ENCODE measurements at places on chromosomes 5 and 9.
A peak's percentile ranks its signal among the peaks of the same experiment; 100 is the strongest.

DNA sequence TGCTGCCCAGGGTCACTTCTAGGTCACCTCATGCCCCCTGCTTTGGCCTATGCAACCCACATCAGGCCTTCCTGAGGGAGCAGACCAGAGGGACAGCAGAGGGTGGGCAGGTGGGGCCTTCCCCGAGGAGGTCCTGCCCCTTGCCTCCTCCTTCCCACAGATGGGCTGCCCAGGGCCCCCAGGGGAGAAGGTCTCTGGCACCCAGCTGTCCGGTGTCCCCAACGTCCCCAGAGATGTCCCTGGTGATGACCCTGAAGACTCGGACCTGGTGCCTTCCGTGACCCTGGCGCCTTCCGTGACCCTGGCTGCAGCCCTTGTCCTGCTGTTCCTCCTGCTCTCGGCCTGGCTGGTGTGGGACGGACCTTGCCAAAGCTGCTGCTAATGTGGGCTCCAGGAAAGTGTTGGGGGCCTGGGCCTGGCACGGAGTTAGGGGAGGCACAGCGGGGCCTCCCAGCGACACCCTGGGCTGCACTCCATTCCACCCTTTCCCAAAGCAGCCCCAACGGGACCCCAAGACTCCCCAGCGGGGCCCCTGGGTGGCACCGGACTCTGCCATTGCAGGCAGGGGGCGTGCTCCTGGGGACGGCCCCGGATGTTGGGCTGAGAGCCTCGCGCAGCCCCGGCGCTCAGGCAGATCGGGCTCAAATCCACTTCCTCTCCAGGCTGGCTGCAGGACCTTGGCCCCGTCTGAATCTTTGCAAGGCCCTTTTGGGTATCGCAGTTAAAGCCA is 6.8 kb upstream of the SLC2A6 start:
- DNase-seq: no peak

- DNase-seq: peak; percentile 43
Observed at GRCh38 chr5:108747774-108748400, at the start of gene FER. TSS of gene FER (plus strand) at chr5:108747897. CDS start at chr5:108798183, 50,286 bp downstream.

GRCh38 chr9:1839909-1840308 is 175.2 kb upstream of the SMARCA2 start:
- DNase-seq: no peak

- DNase-seq: no peak
Observed at GRCh38 chr9:137192859-137193258, 4.4 kb downstream of the SSNA1 start.

DNA sequence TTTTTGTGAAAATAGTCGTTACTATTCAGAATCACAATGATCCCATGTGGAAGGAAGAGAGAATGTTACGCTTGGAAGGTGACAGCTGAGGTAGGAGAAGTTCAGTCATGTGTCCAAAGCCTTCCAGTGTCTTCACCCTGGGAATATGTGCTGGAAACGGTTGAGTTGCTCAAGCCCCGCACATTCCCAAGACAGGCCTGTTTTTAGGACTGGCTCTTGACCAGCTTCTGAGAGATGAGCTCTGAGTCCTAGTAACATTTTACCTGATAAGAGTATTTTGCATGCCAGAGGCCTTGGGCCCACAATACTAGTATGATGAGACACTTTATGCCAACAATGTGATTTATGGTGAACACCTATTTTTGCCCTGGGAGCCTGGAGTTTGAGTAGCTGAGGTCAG is 101.7 kb downstream of the LMNB1 start:
- DNase-seq: no peak

GRCh38 chr5:112657804-112658203 is 79.9 kb upstream of the APC start:
- no peak for DNase-seq

- DNase-seq: no peak
Observed at GRCh38 chr5:55159763-55160492, at the start of gene GPX8. TSS of gene GPX8 (plus strand) at chr5:55160171. CDS start at chr5:55160193, 22 bp downstream.

DNA sequence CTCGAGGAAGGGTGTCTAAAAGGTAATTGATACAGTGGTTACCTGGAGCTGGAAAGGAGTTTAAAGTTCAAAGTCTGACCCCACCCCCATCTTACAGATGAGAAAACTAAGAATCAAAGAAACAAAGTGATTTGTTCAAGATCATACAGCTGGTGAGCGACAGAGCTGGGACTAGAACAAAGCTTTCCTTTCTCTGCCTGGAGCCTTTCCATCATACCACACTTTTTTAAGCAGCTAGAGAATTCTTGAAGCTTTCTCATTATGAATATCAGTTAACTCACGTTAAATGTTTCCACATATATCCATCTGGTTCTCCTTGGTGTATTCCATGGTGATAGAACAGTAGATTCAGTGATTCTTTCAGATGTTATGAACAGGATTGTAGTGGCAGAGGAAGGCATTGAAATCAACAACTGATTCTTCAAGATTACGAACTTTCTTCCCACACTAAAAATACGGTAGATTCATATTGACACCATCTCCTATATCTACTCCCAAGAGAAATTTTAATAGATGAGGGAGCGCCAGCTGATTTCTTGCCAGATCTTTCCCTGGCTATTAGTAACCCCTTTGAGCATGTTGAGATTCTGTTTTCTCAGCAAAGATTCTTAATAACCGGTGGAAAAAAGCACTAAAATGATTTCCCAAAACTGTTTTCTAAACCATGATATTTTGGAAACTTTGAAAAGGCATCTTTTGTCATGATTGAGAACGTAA is 233.7 kb downstream of the ADAMTSL1 start:
- no peak for DNase-seq

- no peak for DNase-seq
Observed at GRCh38 chr9:136093346-136093986, 1.6 kb downstream of the NACC2 start.

- DNase-seq: no peak
Observed at GRCh38 chr5:83034528-83035207, 42.5 kb downstream of the TMEM167A start.

GRCh38 chr5:88746438-88746882 is 136.5 kb downstream of the MEF2C start:
- no peak for DNase-seq

GRCh38 chr9:91026266-91026665 is 224.6 kb downstream of the SYK start:
- DNase-seq: no peak

GRCh38 chr5:7597059-7597642 is 201.2 kb downstream of the ADCY2 start:
- DNase-seq: no peak

DNA sequence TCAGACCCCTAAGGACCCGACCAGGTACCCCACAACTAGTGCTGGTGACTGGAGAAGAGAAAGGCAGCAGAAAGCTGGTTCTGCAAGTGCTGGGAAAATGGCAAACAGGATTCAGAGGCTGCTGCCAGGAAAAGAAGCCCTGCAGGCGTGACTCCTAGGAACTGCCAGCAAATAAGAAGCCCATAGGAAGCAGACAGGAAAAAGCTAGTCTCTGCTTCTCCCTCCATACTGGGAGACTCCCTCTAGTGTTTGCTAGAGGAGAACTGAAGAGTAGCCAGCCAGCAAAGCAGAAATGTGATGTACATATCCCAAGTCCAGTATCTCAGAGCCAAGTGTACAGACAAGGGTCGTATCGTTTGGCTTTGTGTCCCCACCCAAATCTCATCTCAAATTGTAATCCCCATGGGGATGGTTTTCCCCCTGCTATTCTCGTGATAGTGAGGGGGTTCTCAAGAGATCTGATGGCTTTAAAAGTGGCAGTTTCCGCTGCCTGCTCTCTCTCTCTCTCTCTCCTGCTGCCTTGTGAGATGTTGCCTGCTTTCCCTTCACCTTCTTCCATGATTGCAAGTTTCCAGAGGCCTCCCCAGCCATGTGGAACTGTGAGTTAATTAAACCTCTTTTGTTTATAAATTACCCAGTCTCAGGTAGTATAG is 38.1 kb upstream of the TUSC1 start:
- no peak for DNase-seq

DNA sequence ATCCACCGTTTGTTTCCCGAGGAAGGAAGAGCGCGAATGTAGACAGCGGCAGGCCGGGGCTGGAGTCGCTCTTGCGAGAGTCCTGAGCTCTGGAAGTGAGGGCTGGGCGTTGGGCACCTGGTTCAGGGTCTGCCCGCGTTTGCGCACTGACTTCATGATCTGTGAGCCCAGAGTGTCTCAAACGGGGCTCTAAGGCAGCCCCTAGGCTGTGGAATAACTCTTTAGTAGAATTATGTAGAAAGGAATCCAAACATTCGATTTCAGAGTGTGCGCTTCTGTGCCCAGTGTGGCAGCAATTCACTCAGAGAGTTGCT is 478 bp upstream of the GGTA1 start:
- no peak for DNase-seq

GRCh38 chr5:10600626-10601245 is 36.9 kb downstream of the ANKRD33B start:
- DNase-seq: no peak

GRCh38 chr5:66553916-66554575 is 42.1 kb upstream of the MAST4 start:
- DNase-seq: no peak

DNA sequence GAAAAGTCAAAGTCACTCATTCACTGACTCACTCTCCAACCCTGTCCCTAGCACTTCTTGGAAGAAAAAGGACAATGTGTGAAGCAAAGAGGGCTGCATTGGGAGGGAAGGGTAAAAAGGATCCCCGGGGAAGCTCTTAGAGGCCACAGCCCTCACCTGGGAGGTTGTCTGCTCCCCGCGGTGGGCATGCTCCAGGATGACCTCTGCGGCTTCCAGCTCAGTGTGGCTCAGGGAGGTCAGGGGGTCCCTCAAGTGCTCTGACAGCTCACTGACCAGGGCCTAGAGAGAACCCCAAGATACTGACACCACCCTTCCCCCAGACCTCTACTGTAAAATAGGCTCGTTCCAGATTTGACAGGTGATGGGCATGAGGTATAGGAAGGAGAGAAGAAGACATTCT is 4.0 kb downstream of the FCHSD1 start:
- DNase-seq: no peak

DNA sequence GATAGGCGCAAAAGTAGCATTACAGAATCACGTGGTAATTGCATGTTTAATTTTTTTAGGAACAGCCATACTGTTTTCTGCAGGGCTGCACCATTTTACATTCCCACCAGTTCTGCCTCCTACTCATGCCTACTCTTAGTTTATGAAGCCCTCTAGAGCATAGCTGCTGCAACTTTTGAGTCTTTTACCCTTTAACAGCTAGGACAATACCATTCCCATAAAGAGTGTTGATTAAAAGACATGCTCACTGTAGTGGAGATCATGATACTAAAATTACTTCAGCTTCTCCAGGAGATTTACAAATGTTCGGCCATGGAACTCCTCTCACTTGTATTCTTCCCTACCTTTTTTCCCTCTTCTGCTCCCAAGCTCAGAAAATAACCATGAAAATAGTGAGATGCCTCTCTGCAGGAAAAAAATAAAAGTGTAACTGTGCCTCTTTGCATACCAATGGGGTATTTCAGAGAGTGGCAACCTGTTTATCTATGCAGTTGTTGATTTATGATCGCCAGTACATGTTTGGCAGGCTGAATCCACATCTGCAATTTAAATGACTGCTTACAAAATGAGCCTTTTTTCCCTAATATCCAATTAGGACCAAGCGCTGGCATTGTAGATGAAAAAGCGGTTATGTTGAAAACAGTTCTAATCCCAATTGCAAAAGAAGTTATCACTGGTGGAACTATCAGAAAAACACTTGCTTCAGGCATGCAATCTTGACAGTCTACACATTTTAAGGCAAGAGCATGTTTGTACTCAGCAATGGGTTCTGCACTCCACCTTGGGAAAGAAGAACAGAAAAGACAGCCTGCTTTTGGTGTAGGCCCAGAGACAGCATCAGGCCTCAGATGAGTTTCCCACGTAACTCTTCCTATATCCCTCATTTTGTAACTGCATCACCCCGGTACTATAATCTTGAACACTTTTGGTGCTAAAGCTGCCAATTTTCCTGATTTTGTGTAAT is 131.1 kb downstream of the ADAMTSL1 start:
- DNase-seq: no peak

DNA sequence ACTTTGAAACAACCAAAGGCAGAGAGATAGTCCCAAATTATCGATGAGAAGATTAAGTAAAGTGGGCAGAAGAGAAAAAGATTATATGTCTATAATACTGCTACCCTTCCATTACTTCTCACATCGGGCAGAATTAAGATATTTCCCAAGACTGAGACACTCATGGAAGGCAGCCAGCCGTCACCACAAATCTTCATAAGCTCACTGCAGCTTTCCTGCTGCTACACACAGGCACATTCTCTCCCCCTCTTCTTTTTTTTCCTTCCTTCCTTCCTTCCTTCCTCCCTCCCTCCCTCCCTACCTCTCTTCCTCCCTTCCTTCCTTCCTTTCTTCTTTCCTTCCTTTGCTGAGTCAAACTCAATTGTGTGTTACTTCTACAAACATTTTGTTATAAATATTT is 58.7 kb upstream of the SPATA31C2 start:
- DNase-seq: no peak

- DNase-seq: no peak
Observed at GRCh38 chr5:61657686-61658085, 325.6 kb downstream of the ZSWIM6 start.

DNA sequence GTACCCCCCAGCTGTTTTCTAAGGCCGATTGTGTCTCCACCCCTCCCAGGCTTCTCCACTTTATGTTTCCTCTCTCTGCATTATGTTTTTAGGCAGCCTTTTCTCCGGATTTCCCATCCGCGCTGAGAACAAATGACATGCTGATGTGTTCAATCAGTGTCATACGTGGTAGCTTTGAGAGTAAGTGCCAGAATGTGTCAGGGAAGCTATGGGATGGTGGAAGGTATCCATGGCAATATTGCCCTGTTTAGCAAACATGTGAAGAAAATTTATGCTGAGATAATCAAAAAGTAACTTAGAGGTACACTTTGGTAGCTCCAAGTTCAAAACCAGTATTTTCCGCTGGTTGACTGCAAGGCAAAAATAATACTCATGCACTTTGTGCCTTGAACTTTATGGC is 36.6 kb upstream of the LECT2 start:
- no peak for DNase-seq

DNA sequence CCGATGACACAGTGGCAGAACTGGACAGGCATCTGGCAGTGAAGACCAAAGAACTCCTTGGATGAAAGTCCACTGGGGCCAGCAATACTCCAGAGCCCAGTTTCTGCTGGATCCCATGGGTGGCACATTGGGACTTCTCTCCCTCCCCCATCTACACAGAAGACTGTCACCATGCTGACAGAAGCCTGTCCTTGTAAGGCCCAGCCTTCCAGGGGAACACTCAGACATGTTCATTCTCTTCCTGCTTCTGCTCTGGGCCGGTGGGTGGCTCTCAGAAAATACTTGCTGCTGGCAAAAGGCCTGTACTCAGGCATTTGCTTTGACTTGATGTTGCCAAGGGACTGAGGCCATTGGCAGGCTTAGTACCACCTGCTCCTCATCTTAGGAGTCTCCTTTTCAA is 48.3 kb upstream of the PTGS1 start:
- DNase-seq: no peak

DNA sequence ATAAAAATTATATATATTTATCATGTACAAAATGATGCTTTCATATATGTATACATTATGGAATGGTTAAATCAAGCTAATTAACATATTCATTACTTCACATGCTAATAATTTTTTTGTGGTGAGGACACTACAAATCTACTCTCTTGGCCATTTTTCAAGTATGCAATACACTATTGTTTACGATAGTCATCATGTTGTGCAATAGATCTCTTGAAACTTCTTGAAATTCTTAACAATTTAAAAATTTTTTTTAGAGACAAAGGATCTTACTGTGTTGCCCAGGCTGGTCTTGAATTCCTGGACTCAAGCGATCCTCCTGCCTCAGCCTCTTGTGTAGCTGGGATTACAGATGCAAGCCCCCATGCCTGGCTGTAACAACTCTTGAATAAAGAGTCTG is 45.2 kb upstream of the SHOC1 start:
- no peak for DNase-seq
